ENCODE measurements at places on chromosomes 16 and 17.
A peak's percentile ranks its signal among the peaks of the same experiment; 100 is the strongest.

- DNase-seq: no peak
Observed at GRCh38 chr17:57864273-57864672, 14.4 kb upstream of the MRPS23 start.

GRCh38 chr16:48136547-48137360, 19.0 kb downstream of the ABCC12 start:
- DNase-seq: no peak

- DNase-seq: no peak
Observed at GRCh38 chr17:77736199-77736585, 222.3 kb upstream of the TNRC6C start.

DNA sequence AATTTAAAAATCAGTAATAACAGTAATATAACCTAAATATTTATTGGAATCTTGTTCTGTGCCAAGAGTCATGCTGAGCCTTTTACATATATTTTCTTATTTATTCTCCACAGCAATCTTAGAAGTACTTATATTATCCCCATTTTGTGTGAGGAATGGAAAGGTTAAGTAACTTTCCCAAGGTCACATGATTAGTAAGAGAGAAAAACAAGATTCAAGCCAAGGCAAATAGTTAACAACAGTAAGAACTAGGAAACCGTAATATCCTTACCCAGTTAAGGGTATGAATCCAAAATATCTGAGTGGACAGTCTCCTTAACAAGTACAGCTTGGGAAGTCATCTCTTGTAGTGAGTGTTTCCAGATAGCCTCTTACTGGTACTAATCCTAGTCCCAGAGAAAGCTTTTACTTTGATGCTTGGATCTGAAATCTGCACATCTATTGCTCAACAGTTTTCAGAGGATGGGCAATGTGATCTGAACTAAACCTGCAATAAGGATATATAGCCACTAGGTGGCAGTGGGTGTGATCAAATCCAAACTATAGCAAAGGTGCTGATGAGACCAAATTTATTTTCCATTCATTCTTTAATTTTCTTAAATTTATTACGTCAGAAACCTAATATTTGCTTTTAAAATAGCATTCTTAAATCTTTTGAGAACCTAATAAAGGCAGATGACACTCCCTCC, 23.3 kb downstream of the SHISA6 start:
- DNase-seq: no peak

- DNase-seq: peak; percentile 63
Observed at GRCh38 chr17:68431661-68432071, 25.6 kb downstream of the WIPI1 start.

DNA sequence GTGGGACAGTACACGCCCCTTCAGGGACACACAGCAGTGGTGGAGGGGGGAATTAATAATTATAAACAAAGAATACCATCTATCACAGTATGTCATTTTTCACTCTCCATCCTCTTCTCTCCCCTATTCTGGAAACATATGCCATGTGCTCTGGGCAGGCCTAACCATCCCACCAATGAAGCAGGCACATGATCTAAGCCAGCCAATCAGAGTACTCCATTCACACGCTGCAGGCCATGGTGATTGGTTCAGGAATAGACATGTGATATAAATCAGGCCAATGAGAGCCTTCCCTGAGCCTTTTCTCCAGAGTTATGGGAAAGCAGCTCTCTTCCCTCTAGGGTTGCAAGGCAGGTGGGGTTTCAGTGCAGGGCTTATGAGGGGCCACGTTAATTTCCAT, 36.5 kb downstream of the GSG1L start:
- no peak for DNase-seq

GRCh38 chr16:54282202-54282927, 4.2 kb downstream of the IRX3 start:
- DNase-seq: no peak

GRCh38 chr17:19302791-19303331, 59.7 kb downstream of the B9D1 start:
- DNase-seq: no peak

GRCh38 chr16:86242244-86243122, 267.8 kb upstream of the FOXF1 start:
- DNase-seq: no peak

- DNase-seq: no peak
Observed at GRCh38 chr17:32264823-32265191, 825 bp upstream of the RHBDL3 start.

DNA sequence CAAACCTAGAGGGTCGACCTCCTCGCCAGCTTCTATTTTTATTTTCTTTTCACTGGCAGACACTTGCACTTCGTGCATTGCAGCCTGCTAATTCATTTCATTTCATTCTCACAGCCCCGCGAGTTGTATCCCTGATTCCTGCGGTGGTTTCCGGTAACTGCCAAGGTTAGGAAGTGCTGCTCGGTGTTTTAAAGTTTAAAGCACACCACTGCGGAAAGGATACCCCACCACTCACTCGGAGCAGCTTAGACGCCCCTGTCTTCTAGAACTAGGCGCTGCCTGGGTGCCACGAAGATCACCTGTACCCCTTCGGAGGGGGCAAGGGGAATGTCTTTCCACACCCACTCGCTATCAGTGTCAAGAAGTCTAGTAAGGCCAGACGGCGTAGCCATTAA, 509 bp downstream of the CNEP1R1 start:
- DNase-seq: peak; percentile 23

- no peak for DNase-seq
Observed at GRCh38 chr16:31043898-31044481, 10.6 kb downstream of the STX4 start.

DNA sequence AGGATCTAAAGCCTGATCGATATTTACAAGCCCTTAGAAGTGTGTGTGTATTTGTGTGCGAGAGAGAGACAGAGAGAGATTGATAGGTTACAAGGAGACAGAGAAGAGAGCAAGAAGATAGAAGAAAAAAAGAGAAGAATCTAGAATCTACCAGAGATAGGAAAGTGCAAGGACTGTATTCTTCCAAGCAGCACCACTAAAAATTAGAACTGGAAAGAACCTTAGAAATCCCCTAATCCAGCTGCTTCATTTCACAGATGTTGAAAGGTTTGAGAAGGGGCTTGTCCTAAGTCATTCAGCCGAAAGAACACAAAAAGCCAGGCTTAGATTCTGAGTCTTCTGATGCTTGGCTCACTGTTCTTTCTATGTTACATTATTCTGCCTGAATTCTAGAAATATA, 92.2 kb downstream of the HS3ST3A1 start:
- no peak for DNase-seq

DNA sequence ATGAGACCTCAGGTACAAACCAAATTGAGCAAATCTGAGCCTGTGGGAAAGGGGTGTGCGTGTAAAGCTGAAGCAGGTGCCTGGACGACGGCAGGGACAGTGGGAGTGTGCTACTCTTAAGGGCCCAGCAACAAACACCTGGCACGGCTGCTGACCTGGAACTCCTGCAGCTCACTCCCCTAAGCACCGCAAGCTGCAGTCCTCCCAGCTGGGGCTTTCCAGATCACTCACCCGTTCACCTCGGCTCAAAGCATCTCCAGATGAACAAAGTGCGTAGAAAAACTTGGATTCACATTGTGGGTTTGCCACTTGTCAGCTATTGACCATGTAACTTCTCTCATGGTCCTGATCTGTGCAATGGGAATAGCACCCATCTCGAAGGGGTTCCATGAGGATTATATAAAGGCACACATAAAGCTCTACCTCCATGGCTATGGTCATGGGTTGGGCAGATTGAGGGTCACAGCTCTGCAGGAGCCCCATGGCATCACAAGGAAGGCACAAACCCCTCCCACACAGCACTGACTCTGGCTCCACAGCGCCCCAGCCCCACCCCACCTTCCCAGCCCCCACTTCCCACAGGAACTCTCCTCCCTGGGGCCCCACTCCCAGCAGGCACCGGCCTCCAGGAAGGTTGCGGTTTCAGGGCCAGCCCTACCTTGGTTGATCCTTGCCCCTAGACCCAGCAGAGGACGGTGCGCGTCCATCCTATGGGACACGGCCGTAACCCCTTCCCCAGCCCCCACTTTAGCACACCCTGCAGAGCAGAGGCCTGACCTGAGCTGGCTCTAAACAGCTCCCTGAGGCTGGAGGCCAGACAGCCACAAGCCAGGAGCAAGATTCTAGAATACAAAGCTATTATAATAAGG, 21.9 kb downstream of the ST3GAL2 start:
- no peak for DNase-seq

DNA sequence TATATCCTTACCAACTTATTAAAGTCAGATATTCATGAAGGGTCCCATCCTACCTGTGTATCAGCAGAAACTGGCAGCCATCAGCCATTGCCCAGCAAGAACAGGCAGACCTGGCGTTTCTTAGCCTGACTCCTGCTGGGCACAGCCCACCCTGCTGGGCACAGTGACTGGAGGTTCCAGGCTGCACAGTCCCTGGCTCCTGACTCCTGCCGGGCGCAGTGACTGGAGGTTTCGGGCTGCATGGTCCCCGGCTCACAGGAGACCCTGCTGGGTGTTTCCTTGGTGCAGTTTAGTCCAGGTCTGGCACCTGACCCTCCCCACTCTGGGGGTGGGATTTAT, 6.7 kb downstream of the TIMM22 start:
- DNase-seq: no peak

DNA sequence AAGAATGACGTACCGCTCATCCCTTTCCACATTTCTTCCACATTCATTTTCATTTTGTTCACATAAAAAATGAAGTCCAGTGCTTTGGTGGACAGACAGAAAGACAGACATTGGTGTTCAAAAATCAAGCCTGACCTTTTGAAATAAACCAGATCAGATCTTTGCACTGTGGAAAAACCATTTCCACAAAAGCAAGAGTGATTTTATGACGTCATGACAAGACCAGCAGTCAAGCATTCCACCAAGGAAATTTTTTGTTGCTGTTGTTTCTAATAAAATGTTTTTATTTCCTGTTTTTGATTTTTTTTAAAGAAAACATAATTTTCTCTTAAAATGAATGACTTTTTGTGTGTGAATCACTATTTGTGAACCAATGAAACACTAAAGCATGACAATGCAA, 350.0 kb downstream of the KCNJ2 start:
- no peak for DNase-seq

Measured in CD4-positive, alpha-beta T cell treated with Interleukin-21 for 1 hour (primary cell).